T-helper 1 cell (primary cell): ENCODE measurements at places on chromosomes 6 and 20.
A peak's percentile ranks its signal among the peaks of the same experiment; 100 is the strongest.

GRCh38 chr20:46270977-46271744 lies 37.1 kb downstream of the CDH22 start:
- no peak for DNase-seq

DNA sequence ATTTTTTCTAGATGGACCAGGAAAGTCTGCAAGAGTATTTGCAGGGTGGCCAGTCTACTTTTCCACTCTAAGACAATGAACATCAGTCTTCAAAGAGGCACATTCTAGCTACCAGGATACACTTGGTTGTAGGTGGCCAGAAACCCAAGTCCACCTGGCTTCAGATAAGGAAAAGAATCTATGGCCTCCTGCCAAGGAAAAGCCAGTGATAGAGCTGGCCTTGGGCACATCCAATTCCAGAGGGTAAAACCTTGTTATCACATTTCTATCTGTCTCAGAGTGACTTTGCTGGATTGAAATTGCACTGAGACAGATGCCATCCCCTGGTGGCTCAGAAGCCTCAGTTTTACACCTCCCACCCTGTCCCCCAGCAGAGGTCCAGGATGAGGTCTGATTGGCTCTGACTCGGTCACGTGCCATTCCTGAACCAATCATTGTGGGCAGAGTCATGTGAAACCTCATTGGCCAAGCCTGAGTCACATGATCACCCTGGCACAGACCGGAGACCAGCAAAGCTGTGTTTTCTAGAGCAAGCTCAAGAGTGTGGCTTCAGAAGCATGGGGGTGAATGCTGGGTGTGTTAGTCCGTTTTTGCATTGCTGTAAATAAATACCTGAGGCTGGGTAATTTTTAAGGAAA lies 497.4 kb upstream of the SULF2 start:
- no peak for DNase-seq

DNA sequence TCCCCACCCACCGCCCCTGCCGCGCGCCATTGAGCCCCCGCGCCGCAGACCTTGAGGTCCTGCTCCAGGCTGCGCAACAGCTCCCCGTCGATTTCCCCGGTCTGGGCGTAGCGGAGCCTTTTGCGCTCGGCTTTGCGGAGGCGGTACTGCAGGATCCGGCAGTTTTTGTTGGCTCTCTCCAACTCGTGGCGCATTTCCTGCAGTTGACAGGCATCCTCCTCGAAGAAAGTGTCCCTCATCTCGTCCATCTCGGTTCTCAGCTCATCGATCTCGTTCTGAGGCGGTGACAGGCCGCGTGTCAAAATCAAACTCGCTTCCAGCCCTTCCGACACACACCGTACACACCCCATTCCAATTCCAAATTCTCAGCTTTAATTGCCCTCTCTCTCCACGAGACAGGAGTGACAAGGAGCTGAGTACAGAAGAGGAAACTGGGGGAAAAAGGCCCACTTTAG lies 4.3 kb downstream of the MTCL3 start:
- peak; percentile 35 for DNase-seq

DNA sequence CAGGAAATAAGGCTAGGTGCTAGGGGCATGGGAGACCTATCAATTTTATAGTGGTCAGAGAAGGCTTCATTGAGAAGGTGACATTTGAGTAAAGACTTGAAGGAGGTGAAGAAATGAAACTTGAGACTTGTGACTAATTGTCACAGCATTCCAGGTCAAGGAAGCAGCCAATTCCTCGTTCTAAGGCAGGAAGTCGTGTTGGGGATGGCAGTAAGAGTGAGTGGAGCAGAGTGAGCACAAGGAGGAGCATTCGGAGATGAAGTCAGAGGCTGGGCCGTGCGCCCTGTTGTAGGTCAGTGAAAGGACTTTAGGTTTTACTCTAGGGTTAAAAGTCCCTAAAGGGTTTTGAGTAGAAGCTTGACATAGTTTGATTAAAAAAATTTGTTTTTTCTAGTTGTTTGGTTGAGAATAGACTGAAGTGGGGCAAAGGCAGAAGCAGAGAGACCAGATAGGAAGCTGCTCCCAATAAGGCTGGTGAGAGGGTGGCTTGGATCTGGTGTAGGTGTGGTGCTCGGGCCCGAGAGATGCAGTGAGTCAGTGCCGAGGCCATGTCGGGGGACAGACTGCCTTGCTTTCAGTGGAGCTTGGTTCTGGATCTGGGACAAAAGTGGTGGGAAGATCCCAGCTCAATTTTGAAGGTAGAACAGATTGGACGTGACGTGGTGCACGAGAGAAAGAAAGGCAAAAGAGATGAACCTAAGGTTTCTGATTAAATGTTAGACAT lies 2.6 kb upstream of the RSPH3 start:
- DNase-seq: no peak

- DNase-seq: no peak
Observed at GRCh38 chr6:2693231-2693630, 57.5 kb downstream of the MYLK4 start.

- DNase-seq: no peak
Observed at GRCh38 chr6:53912661-53913060, 117.9 kb downstream of the LRRC1 start.

DNA sequence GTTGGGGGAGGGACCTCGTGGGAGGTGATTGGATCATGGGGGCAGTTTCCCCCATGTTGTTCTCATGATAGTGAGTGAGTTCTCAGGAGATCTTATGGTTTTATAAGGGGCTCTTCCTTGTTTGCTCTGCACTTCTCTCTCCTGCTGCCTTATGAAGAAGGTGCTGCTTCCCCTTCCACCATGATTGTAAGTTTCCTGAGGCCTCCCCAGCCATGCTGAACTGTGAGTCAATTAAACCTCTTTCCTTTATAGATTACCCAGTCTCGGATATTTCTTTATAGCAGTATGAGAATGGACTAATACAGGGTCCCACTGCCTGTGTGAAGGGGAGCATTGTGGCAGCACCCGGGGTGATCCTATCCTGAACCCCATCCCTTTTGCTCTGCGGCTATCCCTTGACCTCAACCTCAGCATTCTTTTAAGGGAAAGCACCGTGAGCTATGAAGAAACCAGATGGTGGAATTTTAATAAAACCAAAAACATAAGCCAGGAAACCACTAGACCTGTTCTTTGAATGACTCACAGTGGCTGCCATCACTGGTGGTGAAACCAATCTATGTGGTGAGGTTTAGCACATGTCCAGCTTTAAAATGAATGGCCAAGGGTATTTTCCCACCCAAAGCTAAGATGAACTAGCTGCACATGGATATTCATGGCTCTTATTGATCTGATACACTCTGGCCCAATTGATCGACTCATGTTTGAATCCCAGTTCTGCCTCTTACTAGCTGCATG lies 62.2 kb downstream of the ZDHHC14 start:
- DNase-seq: no peak

DNA sequence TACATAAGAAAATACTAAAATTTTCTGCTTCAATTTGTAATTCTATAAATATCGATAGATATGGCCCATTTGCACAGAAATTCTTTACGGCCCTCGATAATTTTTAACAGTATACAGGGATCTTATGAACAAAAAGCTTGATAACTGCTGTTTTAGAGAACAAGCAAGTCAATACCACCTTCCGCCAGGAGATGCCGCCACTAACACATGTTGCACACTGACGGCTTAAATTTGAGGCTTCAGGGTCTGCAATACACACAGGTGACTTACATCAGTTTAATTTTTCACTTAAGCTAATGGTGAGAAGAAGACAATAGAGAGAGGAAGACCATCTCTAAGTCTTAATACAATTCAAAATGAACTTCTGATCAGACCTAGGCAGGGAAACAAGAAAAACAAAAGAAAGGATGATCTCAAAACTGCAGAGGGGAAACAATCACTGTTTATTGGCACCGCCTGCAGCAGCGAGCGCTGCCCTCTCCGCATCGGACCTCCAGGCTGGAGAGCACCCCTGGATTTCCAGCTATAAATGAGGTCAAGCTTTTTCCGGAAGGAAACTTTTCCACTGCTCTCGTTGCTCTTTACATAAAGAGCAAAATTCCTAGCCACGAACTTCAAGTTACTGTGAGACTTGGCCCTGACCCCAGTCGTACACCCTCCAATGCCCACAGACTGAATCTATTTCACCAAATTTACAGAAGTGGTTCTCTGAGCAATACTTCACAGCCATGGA lies 53.9 kb downstream of the OTOR start:
- DNase-seq: no peak

DNA sequence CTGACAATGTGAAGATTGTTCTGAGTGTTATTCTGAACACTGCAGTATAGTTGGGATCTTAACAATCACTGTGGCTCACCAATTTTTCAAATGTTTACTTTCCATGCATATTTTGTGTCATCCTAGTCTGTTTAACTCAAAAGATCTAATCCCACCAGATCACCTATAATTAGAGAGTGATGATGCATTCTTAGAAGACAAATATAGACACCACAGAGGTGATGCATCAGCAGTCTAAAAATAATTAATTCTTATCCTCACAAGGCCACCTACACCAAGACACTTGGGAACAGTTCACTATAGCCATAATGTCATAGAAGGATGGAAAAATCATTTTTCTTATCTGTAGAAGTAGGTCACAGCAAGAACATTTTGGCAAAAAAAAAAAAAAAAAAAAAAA lies 154.8 kb downstream of the UBE3D start:
- DNase-seq: no peak

- DNase-seq: no peak
Observed at GRCh38 chr20:57404419-57405072, 13.3 kb downstream of the RBM38 start.

GRCh38 chr20:4136078-4136966 lies 121.0 kb upstream of the RNF24 start:
- DNase-seq: no peak

DNA sequence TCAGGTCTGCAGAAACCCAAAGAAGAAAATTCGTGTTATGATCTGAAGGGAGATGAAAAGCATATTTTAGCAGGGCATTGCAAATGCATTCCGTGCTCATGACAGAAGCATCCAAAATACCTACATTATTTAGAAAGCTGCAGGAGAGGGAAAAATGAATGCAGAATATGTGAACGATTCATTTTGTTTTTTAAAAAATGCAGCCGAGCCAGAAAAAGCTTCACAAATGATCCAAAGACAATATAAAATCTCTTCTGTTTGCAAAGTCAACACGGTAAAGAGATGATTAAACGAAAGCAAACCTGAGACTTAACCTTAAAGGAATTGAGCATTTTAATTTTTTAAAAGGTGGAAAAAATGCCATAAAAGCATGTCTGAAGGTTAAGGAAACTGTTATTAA lies 136.1 kb upstream of the SULF2 start:
- DNase-seq: no peak

DNA sequence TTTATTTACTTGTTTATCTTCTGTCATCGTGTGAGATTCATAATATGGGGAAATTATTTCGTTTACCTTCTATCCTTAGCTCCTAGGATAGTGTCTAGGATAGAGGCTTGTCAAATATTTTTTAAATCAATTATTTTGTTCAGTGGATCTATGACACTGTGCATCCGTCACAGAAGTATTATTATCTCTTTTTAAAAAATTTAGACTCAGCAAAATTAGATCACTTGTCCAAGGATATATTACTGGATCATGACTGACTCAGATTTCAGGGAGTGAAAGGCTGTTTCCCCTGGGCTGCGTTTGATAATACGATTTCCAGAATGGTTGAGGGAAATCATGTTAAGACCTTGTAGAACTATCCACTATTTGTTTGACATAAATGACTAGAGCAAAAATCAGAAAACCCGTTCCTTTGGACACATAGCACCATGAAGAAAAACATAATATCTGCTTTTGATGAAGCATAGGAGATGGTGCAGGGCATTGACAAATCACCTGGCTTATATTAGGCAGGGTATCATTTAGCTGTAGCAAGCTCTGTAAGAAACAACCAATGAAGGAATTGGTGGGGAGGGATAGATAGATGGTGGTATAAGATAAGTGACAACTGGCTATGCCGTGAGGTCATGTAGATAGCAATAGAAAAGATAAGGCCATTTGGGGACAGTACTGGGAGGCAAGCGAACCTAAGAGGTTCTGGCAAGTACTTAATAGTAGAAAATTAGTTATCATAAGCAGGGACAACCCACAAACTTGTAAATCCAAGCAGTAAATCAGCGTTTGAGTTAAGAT lies 465.2 kb upstream of the MAN1A1 start:
- DNase-seq: no peak

DNA sequence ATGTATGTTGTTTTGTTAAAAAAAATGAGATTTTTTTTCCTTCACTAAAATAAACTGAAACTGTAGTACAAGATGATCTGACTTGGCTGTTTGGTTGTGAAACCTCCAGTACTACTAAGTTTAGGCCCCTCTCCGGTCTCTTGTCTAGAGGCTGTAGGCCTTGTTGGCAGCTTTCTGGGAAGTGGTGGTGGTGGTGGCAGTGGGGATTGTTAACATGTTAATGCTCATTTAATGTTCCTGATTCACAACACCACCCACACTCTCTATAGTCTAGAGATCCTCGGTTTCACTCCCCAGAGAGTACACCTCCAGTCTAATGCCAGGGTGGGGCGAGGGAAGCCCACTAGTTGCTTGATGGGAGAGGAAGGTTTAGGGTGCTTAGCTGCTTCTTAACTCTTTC lies 24.1 kb downstream of the STK4 start:
- DNase-seq: no peak

GRCh38 chr6:159931112-159931511 lies 37.8 kb upstream of the IGF2R start:
- DNase-seq: peak; percentile 85

DNA sequence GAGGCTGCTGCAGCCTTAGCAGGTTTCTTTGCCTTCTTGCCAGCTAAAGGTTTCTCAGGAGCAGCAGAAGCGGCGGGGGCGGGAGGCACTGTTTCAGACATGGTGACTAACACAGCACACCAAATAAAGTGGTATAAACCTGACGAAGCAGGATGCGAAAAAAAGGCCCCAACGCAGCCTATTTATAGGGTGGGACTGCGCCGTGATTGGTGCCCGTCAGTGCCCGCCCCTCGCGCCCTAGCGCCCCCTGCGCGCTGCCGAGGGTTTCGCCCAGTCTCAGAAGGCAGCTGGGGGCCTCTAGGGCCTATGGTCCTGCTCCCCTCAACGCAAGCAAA lies 55.0 kb downstream of the TRIM38 start:
- DNase-seq: peak; percentile 49

DNA sequence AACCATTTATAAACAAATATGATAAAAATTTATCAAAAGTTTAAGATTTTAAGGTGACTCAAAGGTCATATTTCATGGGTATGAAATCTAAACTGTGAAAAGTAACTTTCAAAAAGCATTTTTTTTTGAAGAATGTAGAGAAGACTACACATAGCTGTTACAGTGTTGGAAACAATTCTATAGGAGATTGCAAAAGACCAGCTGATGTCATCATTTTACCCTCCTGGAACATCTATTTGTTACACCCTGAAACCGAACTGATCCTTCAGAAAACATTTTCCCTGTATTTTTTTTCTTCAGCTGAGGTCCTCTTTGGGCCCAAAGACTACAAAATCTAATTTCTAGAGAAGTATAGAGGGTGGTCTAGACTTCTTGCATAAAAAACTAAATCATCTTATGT lies 297.5 kb upstream of the FERMT1 start:
- no peak for DNase-seq

DNA sequence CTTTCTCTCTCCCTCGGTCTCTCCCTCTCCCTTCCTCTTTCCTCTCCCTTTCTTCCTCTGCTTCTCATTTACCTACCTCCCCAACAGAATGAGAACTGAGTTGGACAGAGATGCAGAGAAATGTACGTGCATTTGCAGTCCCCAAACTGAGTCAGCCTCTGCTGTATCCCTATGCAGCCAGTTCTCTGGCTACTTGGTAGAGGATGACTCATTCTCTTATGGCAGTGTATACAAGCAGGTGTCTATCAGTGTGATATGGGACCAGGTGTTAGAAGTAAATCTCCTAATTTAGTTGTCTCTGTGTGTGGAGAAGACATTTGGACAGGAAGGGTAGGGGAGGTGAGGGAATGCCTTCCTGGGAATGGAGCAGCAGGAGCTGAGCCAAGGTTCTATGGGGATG lies 470.8 kb downstream of the CD109 start:
- no peak for DNase-seq

GRCh38 chr20:11445891-11446290 lies 471.8 kb upstream of the BTBD3 start:
- no peak for DNase-seq
